H1 (cell line): ENCODE measurements at places on chromosomes 1 and 21.
A peak's percentile ranks its signal among the peaks of the same experiment; 100 is the strongest.

DNA sequence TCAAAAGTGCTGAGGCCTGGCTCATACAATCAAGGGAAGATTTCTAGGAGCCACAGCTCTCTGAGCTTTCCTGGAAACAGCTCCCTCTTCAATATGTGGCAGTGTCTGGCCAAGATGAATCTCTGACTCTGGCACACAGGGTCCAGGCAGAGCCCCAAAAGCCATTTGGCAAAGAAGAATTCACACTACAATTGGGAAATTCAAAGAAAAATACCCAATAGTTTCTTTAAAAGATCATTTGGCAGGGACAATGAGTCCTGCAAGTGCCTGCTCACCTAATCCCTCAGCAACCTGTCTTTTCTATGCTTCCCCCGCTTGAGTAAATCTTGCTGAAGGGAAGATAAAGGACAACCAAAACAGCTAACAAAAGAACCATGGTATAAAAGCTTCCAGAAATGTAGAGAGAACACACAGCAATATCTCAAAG is 124.6 kb downstream of the TGFBR3 start:
- no peak for DNase-seq

- DNase-seq, result no peak
These were observed 36.3 kb downstream of the SDC3 start for GRCh38 chr1:30872033-30872947.

- DNase-seq, result peak; percentile 68
These were observed 63.4 kb downstream of the CD2 start for GRCh38 chr1:116817582-116818064.

GRCh38 chr1:193456811-193457280 is 270.4 kb upstream of the B3GALT2 start:
- no peak for DNase-seq

- no peak for DNase-seq
These were observed 8.3 kb upstream of the KIAA0040 start for GRCh38 chr1:175200678-175201521.

- no peak for DNase-seq
These were observed 77.4 kb downstream of the STUM start for GRCh38 chr1:226625832-226626576.

DNA sequence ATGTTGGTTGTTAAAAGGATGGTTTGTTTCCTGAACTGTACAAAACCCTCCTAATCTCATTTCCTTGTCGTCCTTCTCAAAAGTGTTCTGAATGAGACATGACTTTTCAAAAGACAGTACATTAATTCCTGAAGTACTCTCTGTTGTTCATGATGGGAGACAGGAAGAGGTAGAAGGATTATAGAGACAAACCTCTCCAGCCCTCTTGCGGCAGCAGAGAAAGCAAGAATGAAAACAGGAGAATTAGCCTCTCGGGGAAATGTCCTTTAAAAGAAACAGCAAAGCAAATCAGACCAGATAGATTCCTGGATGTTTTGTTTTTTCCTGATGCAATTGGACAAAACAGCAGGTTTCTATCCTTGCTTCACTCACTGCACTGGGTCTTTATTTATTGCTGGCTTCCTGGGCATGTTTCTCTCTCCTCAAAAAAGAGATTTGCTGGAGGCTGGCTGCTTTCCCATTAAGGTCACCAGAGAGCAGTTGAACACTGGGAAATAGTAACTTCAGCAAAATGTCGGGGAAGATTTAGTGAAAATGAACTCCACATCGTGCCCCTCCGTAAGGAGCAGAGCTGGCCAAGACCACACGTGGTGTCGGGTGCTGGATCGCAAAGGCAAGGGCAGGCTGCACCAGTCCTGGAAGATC is 145.8 kb upstream of the SYT6 start:
- DNase-seq, result no peak

GRCh38 chr1:33349081-33349759 is 28.3 kb upstream of the A3GALT2 start:
- no peak for DNase-seq

GRCh38 chr1:64969305-64970046 is 3.1 kb upstream of the JAK1 start:
- DNase-seq, result no peak

DNA sequence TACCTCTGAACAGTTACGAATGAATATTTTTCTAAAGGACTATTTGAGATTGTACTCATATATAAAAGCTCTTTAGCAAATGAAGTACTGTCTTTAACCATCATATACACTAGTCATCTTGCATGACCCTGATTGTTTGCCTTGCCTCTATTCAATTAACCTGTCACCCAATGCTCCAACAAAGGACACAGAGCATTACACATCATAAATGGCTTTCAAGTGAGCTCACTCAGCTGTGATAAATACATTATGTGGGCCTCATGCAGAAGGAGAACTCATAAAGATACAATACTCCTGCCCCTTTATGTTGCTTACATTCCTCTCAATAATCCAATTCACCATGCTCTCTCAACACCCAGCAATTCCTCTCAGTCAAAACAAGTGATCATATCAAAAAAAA is 993.0 kb upstream of the PRMT6 start:
- DNase-seq, result no peak

DNA sequence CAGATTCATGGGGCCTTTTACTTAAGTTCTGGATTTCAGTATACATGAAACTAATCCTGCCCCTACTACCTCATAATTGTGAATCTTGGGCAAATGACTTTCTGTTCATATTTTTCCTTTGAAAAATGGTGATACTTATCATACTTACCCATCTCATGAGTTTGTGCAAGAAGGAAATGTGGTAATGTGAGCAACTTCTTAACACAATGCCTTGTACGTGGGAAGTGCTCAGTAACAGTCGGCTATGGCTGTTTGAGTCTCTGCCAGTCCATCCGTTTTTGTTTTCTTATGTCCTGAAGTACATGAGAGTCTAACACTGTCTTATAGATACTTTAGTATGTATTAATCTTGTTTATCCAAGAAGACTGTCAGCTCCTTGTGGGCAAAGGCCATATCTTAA is 86.5 kb downstream of the PATJ start:
- no peak for DNase-seq

DNA sequence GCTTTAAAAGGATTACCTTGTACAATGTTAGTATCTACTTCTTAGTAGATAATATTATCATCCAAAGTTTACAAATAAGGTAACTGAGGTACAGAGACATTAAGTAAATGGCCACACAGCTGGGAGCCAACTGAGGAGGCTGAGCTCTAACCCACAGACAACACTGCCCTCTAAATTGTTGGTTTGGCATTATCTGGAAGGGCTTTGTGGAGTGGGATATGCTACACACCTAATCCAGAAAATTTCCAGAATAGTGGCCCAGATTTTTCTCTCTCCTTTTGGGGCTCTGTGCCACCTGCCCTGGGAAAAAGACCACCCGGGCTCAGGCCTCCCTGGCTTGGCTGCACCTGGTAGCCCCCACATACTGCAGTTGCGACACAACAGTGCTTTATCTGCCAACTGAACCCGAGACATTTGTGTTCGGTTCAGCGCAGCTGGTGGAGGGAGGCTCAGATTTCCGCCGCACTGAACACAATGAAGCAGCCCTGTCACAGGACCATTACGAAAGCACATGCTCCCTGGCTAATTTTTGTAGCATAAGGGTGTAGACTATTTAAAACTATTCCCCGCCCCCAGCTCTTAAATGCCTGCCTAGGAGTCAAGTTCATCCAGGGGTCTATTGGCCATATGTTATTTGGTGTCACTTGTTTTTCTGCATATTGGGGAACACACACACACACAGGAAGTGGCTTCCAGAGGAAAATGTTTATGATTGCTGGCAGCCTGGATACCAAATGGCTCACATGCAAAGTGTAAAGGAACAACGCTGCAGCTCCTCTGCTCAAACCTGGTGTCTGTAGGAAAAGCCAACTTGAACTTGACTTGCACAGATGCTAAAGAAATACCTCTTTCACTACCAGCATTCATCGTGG is 92.3 kb upstream of the ESRRG start:
- no peak for DNase-seq

DNA sequence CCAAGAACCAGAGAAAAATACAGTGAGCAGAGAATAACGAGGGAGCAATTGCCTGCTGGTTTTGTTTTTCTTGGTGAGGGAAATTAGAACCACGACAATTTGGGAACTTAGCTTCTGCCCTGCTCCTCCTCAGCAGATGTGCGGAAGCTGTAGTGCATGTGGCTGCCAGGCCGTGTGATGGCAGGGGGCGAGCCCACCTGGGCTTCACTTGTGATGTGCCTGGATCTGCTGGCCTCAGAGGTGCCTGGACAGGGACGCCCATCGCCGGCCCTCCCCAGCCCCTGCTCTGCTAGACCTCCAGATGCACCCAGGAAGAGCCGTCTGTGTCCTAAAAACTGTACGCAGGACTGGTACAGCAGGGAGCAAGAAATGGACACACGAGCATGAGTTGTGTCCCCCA is 28.5 kb upstream of the C1orf174 start:
- DNase-seq, result no peak

- DNase-seq, result no peak
These were observed 219.5 kb downstream of the URB2 start for GRCh38 chr1:229845410-229846138.
